Left cardiac atrium (tissue), 4 donors: ENCODE measurements at places on chromosomes 3 and 15.

DNA sequence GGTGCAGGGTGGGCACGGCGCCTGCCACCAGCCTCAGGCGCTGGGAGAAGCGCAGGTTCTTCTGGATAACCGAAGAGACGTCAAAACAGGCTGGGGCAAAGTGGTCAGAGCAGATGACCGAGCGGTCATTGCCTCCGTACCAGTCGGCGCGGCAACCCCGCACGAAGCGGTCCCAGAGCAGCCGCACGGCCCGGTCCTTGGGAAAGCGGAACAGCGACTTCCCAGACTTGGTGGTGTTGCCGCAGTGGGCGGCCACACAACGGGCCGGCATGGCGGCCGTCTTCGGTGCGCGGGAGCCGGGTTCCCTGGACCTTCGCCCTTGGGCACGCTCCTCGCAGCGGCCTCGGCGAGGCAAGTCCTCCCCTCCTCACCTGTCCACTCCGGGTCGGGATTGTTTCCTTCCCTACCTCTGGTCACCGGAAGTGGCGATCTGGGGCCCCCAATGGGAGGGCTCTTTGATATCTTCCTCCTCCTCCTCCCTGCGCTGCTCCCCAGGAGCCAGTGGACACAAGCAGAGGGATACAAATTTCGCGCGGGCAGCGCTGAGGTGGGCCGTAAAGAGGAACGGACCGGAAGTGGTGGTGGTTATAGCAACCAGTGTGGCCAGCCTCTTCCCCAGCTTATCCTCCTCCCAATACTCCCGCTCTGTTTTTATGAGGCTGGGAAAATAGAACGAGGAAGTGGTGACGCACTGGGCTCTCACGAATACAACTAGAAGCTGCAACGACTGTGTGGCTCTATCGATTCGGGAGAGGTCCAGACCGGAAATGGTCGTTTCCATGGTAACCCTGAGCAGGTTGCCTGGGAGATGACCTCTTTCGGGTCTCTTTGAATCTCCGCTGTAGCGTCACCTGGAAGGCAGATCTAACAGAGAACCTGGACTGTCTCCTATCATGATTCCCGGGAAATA is at the start of the genes LRRC49 and THAP10:
Gene LRRC49, plus strand, starts transcription at position 825 of the 910 bp plus-strand sequence. Its CDS starts 69 bp downstream, at position 894.
Gene THAP10, minus strand, starts transcription at position 432 of the 910 bp plus-strand sequence. Its CDS starts 161 bp downstream, at position 271.
- peak; percentile 91 for DNase-seq

- DNase-seq = no peak
Measured at GRCh38 chr15:45468294-45468693, 54.3 kb downstream of the SLC30A4 start.

- no peak for DNase-seq
Measured at GRCh38 chr3:137084586-137084985, 126.8 kb downstream of the IL20RB start.

DNA sequence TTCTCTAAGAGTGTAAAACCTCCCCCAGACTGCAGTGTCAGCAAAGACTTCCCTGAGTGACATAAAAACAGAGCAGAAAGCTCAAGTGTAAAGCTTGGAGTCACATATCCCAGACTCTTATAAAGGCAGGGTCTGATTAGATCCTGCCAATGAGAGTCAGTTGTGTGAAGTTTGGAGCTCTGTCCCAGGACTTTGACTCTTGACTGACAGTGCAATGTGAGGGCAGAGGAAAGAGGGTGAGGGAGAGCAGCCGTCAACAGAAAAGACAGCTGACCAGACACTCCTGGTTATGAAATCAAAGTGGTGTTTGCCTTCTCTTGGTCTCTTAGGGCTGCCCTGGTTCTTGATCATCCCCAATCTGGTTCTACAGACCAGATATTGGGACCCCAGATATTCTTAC is 393.2 kb downstream of the ERC2 start:
- no peak for DNase-seq

- DNase-seq = no peak
Measured at GRCh38 chr3:183822631-183823030, 2.7 kb downstream of the MAP6D1 start.

- no peak for DNase-seq
Measured at GRCh38 chr3:35954413-35954812, 315.1 kb downstream of the ARPP21 start.

DNA sequence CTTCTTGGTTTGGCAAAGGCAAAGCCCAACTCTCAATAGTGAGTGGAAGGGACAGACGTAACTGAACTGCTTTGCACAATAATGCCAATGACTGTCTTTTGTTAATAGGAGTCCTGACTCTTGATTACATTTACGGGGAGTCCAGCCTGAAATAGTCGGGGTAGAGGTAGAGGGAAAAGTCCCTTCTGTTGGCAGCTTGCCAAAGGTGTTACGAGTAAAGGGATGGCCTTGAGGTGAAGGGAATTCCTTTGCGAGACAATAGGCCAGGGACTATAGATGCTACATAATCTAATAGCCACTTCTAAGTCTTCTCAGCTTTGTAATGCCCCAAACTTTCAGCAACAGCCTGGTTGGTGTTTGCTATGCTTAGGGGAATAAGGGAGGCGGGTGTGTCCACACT is 2.2 kb upstream of the SENP2 start:
- DNase-seq = no peak

- no peak for DNase-seq
Measured at GRCh38 chr15:48547286-48547685, 98.2 kb downstream of the FBN1 start.

- no peak for DNase-seq
Measured at GRCh38 chr3:190396001-190396400, 8.0 kb downstream of the CLDN16 start.
